ENCODE measurements at places on chromosomes 2 and 18.

DNA sequence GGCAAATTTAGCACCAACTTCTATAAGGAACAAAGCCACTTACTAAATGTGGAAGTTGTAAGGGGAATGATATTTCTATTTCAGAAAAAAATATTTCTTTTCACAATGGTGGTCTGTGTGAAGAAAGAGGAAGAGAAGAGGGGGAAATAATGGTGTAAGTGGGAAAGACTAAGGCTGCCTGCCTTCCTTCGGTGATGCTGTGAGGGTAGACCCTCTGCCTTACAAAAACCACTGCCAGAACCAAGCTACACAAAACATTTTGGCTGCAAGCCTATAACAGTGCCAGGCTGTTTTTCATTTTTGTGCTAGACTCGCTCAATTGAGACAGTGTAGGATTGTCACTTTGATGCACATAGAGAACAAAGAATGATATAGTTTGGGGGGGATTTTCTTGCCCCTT is 286.6 kb downstream of the ZEB2 start:
- no peak for DNase-seq

DNA sequence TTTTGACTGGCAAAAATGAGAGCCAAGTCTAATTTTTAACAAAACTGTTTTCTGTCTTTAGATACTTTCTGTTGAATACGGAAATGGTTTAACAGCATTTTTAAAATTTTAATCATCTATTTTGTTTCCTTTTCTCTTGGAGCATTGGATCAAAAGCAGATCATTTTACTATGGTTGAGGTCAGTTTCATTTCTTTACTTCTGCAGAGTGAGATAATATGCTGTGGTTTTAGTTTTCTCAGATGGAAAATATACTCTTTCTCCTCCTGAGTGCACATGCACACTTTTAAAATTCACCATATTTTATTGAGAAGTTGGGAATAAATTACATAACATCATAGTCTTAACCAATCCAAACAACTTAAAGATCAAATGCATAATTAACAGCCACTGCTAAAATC is 283.3 kb downstream of the SLC8A1 start:
- no peak for DNase-seq

GRCh38 chr2:179692043-179692442 is 169.4 kb downstream of the ZNF385B start:
- no peak for DNase-seq

GRCh38 chr2:5697562-5697961 is 5.4 kb downstream of the SOX11 start:
- peak; percentile 62 for DNase-seq

- DNase-seq, result no peak
Measured at GRCh38 chr2:84939426-84940087, 31.4 kb upstream of the KCMF1 start.

GRCh38 chr2:95374921-95375471 is 27.5 kb upstream of the FAHD2A start:
- no peak for DNase-seq

- DNase-seq, result no peak
Measured at GRCh38 chr2:67142071-67142470, 255.1 kb upstream of the ETAA1 start.

DNA sequence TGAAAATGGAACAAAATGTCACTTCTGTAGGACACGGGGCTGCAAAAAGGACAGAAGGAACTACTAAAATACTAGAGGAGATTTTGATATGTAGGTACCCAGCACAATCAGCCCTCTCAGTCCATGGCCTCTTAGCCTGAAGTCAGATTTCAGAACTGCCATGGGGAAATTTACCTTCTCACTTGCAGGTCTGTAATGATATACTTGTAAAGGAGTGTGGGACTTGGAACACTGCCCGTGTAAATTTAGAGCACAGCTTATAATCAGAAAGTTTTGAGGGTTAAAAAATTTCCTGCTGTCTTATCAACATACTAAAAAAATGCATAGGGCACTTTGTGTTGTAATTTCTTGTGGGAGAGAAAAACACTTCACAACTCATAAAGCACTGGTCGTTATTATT is 60.6 kb downstream of the ZEB2 start:
- no peak for DNase-seq

GRCh38 chr2:7905756-7906155 is 776.1 kb upstream of the ID2 start:
- DNase-seq, result peak; percentile 76

DNA sequence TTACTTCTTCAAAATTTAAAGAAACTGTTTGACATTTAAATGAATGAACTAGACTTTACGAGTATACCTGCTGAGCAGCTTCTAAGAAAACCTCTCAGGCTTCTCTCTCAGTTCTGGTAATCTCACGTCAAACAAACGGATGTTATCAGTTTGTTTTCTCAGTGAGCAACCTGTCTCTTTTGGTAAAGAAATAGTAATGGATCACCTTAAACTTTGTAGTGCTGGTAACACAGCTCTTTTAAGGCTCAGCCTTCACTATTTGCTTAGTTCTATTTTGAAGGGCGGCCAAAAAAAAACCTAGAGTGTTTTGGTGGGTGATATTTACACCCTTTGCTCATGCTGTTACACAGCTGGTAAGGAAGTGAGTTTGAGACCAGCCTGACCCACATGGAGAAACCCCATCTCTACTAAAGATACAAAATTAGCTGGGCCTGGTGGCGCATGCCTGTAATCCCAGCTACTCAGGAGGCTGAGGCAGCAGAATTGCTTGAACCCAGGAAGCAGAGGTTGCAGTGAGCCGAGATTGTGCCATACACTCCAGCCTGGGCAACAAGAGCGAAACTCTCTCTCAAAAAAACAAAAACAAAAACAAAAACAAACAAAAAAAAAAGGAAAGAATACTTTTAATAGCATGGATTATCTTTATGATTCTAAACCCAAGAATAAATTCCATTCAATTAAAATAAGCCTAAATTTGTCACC is 15.9 kb downstream of the FN1 start:
- no peak for DNase-seq

DNA sequence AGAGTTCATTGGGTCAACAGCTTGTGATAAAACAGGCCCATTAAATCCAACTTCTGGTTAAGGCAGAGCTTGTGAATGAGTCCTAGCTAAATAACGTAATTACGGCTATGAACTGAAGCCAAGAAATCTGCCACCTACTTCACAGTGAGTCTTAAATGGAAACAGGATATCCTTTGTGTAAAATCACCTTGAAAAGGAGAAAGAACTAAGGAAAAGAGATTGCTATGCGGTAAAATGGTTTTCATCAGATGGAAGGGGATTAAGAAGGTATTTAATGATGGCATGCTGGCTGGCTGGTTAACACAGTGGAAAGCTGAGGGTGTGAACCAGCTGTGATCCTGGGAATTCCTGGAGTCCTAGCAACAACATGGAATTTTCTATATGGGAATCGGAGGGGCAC is 156.6 kb downstream of the DOK6 start:
- DNase-seq, result no peak

- no peak for DNase-seq
Measured at GRCh38 chr2:49794396-49794795, 640.1 kb upstream of the FSHR start.

- no peak for DNase-seq
Measured at GRCh38 chr2:68658266-68658665, 14.9 kb downstream of the PROKR1 start.

GRCh38 chr18:39701055-39701783 is 2135.6 kb upstream of the CELF4 start:
- DNase-seq, result no peak

DNA sequence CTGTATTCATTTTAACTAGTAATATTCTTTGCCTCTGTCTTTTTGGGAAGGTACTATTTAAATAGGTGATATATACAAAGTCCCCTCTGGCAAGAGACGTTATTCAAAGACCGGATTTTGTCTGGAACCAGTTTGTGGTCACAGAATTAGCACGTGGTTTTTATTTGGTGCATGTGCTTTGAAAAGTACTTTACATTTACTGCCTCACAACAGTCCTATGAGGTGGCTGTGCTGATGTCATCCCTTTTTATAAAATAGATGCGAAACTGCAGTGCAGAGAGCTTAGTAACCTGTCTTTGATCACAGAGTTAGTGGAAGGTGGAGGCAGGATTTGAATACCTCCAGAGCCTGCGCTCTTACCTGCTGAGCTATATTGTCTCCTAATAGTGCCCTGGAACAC is 4.0 kb downstream of the LPIN1 start:
- no peak for DNase-seq

GRCh38 chr18:57523171-57523956 is 63.1 kb downstream of the FECH start:
- no peak for DNase-seq

DNA sequence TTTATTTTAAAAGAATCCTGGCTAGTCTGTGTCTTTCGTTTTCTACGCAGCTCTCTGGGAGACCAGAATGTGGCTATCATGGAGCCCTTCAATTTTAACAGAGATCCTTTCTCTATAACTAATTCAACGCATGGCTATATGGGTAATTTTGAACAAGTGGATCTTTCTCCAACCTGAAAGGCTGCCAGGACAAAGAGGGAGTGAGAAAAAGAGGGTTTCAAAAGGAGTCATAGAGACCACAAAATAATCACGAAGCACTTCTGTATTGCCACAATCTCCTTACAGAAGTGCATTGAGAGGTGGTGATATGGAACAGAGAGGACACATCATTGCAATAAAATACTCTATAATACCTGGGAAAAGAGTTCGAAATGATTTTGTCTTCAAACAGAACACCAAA is 21.7 kb upstream of the CDH2 start:
- no peak for DNase-seq

DNA sequence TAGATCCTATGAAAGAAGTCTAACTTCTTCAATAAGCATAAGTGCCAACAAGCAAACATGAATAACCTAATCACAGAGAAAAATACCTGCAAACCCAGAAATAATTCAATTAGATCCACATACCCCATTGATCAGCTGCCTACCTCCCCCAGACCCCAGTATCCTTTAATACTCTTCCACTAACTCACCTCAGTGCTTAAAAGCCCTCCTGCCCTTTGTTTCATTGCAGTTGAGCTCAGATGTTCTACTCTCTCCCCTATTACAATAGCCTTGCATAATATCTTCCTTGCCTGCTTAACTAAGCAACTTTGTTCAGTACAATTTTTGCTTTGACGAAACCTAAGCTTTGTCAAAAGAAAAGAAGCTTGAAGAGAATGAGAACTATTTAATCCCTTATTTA is 156.0 kb upstream of the ZC3H15 start:
- no peak for DNase-seq

DNA sequence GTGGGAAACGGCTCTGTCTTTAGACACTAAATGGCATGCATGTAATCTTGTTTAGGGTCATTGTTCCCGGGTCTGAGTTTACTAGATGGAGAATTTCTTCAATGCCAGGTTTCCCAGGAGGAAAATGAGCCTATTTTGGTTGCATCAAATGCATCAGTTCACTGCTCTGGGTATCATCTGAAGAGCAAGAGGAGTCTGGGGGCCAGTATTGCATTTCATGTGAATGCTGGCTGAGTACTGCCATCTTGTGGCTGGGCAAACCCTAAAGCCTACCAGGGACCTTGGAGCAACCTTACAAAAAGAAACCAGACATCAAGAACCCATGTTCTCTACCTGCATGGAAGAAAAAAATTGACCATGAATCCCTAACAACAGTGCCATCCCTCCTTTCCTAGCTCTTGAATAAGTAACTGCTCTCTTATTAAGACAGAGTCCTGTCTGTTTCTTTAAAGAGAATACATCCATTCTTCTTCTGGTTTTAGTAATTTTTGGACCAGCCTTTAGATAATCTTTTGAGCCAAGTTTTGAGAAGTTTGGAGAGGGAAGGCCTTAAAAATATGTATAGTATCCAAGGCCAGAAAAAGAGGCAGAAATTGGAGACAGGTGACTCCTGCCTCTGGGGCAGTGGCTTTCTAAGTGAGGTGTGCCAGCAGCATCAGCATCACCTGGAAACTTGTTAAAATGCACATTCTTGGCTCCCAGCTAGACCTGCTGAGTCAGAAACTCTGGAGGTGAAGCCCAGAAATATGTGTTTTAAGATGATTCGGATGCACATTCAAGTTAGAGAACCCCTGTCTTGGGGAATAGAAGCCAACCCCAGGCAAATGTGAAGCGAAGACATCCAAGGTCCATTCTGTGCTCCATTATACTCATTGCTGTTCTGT is 261.0 kb upstream of the CXCR4 start:
- peak; percentile 67 for DNase-seq

- DNase-seq, result no peak
Measured at GRCh38 chr18:48743886-48744285, 205.1 kb downstream of the CTIF start.

DNA sequence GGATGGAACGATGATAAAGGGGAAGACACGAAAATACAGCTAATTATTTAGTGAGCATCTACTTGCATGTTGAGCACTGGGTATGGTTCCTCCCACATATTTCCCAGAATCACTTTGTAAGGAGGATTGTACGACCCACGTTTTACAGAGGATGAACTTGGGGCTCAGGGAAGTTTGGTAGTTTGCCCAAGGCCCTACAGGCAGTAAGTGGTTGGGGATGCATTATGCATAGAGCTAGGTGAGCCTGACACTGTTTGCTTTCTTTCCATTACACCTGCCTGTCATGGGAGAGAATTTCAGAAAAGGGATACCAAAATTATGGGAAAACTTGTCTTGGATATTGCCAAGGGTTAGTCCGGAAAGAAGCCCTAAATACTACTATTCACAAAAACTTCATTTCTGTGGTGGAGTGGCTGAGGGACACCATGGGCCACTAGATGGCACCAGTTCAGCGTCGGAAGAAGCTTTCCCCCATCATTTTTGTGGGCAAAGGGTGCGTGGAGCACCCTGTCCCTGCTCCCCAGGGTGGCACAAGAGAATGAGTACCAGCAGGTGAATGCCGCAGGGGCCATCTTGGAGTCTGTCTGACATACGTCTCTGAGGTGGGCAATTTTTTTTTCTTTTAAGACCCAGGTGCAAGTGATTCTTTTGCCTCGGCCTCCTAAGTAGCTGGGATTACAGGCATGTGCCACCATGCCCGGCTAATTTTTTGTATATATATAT is 23.5 kb upstream of the C18orf32 start:
- peak; percentile 65 for DNase-seq

DNA sequence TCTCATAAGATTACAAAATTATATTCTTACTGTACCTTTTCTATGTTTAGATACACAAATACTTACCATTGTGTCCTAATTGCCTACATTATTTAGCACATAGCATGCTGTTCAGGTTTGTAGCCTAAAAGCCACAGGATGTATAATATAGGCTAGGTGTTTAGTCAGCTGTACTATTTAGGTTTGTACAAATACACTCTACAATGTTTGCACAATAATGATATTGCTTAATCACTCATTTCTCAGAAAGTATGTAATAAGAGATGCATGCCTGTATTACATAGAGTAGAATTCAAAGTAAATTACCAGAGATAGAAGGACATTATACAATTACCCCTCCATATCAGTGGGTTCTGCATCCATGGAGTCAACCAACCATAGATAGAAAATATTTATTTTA is 201.1 kb upstream of the COL3A1 start:
- DNase-seq, result peak; percentile 96

- no peak for DNase-seq
Measured at GRCh38 chr2:33118651-33119050, 171.9 kb downstream of the LTBP1 start.

DNA sequence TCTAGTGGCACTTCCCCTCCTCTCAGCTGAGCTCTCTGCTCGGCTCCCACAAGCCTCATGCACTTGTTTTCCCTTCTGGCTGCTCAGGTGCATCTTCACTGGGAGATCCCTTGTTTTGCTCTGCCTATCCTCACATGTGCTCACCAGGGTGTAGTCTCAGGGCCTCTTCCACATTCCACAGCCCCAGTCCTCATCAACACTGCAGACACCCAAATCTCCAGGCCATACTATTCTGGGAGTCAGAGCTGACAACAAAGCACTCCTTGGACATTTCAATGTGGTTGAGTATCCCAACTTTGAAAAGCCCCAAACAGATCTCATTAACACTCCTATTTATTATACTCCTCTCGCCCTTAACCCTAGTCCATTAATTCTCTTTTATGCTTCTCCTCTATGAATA is 71.3 kb downstream of the CCDC93 start:
- no peak for DNase-seq

All from NCI-H2081 (cell line).